BJ (cell line): ENCODE measurements at places on chromosomes 6 and 20.

- no peak for DNase-seq
Observed at GRCh38 chr20:24956001-24956841, 7.2 kb downstream of the CST7 start.

DNA sequence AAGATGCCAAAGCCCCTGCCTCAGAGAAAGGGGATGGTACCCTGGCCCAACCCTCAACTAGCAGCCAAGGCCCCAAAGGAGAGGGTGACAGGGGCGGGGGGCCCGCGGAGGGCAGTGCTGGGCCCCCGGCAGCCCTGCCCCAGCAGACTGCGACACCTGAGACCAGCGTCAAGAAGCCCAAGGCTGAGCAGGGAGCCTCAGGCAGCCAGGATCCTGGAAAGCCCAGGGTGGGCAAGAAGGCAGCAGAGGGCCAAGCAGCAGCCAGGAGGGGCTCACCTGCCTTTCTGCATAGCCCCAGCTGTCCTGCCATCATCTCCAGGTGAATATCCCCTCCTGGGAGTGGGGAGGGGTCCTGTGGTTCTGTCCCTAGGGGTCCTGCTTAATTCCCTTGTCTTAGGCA, 1.1 kb downstream of the MYLK2 start:
- no peak for DNase-seq

DNA sequence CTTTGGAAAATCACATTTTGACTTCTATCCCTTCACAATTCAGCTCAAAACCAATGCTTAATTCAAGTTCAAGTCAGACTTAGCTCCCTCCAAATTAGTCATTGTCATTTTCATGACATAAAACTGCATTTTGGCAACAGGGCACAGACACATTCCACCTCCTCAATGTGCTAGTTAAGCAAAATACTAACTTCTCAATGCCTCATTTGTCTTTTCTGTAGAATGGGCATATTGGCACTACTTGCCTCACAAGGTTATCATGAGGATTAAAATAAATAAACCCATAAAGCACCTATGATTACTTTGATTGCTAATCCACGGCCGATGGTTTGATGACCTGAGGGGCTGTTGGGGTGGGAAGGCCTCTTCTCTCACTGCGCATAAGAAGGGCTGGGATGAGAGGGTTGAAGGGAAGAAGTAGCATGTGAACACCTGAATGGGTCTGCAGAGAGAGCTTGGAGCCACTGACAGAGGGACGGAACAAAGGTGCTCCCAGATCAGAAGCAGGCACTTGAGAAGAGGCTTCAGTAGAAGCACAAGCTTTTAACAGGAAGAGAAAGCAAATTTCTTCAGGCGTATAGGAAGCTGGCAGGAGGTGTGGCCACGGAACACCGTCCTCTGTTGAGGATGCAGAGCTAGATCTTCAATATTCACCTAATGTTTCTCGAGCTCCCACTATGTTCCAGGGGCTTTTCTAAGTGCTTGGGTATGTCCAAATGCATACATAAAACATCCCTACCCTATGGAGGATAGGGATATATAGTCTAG, 11.7 kb upstream of the TBC1D7 start:
- no peak for DNase-seq

DNA sequence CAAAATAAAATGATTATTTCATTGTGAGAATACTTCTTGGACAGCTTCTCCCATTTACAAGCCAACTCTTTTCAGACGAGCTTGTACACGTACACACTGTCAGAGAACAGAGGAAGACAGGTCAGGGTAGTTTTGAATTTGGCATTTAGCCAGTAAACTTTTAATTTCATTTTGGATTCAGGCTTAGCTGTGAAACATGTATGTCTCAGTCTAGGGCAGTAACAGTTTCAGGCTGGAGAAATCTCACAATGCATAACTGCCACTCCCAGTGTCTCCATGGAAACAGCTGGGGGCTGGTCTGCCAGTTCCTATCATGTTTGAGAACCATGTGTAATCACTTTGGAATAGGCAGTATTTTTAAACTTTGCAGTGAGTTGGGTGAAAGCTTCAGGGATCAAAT, 22.0 kb upstream of the QKI start:
- DNase-seq, result no peak

DNA sequence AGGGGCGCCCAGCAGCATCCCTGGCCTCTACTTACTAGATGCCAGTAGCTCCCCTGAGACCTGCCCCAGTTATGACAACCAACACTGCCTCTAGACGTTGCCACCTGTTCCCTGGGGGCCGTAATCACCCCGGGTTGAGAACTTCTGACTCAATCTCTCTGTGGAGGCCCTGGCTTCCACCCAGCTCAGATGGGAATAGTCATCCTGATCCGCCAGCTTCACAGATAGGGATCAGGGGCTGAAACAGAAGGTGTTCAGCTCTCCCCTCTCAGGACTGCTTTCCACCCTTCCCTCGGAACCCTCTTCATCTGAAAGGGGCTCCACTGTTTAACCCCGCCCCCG, 3.3 kb downstream of the CAPN11 start:
- DNase-seq, result no peak

- no peak for DNase-seq
Observed at GRCh38 chr6:152379423-152379822, 257.7 kb downstream of the SYNE1 start.

- DNase-seq, result no peak
Observed at GRCh38 chr6:147861696-147862095, 353.2 kb downstream of the SAMD5 start.

DNA sequence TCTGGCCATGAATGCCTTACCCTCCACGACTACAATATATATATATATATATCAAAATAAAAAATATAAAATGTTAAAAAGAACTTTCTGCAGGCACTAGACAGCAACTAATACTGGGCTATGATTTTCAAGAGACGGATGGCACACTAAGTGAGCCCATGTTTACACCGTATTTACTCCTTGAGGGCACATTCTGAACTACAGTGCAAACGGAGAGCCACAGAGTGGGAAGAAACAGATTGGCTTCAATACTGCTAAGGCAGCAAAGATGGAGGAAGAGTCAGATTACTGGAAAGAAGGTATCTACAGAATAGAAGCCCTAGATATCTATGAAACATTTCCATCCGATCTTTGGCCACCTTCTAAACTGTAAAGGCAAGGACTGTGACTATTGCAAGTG, 330.3 kb downstream of the HTR1B start:
- no peak for DNase-seq

- no peak for DNase-seq
Observed at GRCh38 chr6:34102099-34102656, 43.7 kb downstream of the GRM4 start.

GRCh38 chr6:157761926-157762325, 61.1 kb upstream of the SNX9 start:
- no peak for DNase-seq

- DNase-seq, result no peak
Observed at GRCh38 chr6:97175806-97176205, 107.2 kb downstream of the MMS22L start.

DNA sequence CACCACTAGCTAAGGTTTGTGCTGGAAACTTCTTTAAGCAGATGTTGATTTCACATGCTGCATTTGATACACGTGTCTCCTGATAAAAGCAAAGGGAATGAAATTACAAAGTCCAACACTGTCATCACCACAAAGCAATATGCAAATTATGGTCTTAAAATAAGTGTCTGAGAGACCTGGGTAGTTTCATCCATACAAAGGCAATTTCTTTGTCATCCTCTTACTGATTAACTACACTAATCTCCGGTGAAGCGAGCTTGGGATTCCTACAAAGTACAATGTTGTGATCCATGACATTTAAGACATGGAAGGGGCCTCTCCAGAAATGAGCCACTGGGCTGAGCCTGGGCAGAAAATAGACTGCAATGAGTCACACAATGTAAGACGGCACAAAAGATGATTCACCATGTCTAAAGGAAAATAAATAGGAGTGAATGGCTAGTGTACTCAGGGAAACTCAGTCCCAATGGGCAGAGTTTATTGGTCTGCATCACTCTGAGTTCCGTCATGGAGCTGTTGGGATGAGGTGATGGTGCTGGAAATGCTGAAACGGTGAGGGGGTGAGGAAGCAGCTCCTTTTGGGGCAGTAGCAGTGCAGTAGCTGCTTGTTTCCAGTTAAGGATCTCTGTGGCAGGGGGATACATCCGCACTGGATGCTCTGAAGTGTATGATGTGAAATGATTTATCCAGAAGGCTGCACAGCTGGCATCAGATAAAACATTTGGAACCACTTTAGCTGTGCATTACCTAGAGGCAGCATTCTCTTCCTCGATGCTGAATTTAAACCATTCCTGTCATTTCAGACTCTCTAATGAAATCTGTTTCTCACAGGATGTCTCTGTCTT, 103.3 kb downstream of the IBTK start:
- DNase-seq, result peak; percentile 92

DNA sequence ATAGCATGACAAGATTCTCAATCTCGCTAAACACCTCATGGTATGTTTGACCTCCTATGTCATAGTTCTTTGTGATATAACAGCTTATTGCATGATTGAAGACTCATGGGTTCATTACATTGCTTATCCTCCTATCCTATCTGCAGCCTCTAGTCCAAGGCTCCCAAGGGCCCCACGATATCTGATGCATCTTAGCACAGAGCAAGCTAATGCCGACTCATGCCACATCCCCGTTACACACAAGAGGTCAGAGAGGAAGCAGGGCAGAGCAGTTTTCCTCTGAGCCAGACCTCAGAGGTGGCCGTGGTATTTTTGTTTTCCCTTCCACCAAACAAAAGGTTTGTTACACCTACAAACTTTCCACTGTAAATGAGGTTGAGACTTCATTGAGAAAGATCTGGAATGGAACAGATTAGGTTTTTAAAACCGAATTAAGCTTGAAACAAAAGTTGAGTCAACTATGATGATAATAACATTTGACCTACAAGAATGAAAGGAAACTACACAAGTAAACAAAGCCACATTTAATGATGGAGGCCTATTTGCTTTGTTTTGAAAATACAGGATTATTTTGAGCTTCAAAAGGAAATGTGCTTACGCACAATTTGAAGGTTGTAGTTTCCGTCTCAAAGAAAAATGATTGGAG, 133.9 kb upstream of the MYLIP start:
- DNase-seq, result no peak

DNA sequence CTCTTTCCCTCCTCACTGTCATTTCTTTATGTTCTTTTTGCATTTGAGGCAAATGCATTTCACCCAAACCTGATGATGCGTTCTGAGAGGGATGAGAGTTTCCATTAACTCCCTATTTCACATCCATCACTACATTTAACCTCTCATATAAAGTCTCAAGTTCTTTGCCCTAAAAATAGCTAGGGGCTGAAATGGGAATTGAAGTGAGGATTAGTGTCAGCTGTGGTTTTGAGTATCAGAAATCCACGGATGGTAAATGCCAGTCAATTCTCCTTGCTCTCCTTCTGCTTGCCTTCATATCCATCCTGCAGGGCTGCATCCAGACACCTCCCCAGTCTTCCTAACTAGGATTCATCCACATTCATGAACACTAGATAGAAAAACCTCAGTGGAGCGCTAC, 10.0 kb upstream of the DTNBP1 start:
- no peak for DNase-seq

DNA sequence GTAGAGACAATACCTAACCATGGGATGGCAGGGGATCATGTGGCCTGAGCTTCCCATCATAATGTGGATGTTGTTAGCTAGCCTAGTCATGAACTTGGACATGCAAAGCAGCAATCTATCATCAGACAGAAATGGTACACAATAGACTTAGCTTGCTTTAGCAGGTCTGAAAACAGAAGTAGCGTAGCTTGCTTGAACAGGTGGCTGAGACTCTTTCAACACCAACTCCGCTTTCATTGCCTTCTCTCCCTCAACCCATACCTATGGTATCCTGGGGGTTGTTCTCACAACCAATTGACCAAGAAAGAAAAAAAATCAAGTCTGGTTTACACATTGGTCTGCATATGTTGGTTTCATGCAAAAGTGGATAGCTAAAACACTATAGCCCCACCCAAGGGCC, 23.0 kb downstream of the CD164 start:
- DNase-seq, result no peak

GRCh38 chr20:6169251-6169650, 46.4 kb upstream of the FERMT1 start:
- DNase-seq, result no peak

DNA sequence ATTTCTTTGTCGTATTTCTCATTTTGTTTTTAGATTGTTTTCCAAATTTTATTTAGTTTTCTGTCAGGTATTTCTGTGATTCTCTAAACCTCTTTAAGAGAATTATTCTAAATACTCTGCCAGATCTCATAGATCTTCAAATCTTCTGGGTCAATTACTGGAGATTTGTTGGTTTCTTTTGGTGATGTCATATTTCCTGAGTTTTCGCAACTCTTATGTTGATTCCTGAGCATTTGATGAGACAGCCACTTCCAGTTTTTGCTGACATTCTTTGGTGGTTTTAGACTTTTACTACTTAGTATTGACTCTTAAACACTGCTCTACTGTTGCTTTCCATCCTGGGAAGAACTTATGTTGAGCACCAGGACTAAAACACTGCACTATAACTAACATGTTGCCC, 21.9 kb downstream of the ADGB start:
- DNase-seq, result no peak

- DNase-seq, result no peak
Observed at GRCh38 chr6:130070792-130071191, 52.4 kb downstream of the L3MBTL3 start.

DNA sequence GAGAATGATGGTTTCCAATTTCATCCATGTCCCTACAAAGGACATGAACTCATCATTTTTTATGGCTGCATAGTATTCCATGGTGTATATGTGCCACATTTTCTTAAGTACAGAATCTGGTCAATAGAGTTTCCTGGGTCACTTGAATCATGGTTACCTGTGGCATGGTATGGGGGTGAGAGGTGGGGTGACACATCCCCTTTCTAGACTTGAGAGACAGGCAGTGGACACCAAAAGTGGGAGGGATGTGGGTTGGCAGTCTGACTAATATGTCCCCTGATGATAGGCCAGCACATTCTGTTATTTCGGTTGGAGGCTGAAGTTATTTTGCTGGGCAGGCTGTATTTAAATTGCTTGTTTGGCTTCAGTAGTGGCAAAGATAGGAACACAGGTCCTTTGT, 78.1 kb downstream of the UST start:
- no peak for DNase-seq

DNA sequence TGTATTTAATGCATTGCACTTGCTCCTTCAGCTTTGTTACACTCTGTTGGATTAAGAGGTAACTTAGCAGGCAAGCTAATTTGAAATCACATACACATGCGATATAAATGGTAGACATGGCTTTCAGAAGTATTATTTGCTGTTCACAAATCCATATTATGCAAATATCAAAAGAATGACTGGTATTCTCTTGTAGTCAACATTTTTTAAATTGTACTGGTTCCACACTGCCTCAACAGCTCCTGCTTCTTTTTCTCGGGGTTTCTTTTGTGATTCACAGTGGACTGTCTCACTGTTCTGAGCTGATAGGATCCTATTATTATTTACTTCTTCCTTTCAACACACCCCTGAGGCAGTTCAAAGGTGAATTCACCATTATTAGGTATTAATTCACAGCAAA, 927.4 kb downstream of the KIF16B start:
- DNase-seq, result no peak
